T1000 (cell line): ENCODE measurements at places on chromosomes 12 and 14.

- no peak for DNase-seq
These were observed 20.3 kb upstream of the FOXG1 start for GRCh38 chr14:28746247-28746646.

GRCh38 chr12:66739266-66739665 lies 60.4 kb upstream of the GRIP1 start:
- DNase-seq: no peak

DNA sequence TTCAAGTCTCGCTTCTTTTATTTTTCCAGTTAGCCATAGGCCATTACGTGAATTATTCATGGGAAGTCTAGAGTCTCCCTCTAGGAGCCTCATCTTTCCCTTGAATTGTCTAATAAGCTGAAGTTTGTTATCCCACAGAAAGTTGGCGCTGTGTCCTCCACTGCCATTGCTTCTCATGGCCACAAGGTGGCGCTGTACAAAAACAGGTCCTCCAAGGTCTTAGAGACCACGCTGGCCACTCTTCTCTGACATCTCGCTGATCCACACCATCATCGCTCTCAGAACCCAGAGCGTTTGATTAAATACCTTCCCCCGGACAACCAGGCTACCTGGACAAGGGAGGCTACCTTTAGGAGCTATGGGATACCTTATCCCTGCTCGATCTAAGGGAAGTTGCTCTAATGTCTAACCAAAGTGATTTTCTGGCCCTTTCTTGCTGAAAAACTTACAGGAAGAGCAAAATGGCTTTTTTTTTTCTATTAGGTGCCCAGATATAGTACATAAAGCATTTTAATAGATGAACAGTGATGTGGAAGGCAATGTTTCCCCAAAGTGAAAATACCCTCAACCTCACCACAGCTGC lies 110.0 kb downstream of the CCDC60 start:
- peak; percentile 3 for DNase-seq

DNA sequence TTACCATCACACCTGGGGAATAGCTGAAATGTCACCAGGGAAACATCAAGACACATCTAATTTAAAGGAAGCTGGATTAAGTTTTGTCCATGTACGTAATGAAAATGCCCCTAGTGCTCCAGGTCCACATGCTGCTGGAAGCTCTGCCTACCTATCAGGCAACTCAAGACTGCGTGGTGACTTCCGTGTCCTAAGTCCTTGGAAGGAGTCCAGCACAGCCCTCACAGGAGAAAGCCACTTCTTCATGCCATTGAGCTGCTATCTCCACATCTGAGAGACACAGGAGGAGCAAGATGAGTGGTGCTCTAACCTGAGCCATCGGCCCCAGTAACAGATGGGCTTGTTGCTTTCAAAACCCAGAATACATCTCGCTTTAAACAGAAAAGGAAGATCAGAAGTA lies 316.4 kb downstream of the DPF3 start:
- DNase-seq: no peak

DNA sequence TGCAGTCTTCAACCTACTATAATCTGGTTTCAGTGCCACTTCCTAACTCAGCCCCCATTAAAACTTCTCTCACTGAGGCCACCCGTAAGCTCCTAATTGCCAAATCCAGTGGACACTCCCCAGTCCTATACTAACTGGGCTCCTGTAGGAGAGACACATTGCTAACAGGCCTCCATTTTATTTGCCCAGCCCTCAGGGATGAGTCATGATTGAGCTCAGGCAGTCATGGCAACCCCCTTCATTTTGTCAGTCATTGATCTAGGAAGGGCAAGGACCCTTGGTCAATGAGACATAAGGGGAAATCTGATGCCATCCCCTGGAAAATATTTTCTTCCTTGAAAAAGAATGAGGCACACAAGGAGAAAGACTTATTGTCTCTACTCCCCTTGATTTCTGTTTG lies 70.1 kb upstream of the HIF1A start:
- no peak for DNase-seq

DNA sequence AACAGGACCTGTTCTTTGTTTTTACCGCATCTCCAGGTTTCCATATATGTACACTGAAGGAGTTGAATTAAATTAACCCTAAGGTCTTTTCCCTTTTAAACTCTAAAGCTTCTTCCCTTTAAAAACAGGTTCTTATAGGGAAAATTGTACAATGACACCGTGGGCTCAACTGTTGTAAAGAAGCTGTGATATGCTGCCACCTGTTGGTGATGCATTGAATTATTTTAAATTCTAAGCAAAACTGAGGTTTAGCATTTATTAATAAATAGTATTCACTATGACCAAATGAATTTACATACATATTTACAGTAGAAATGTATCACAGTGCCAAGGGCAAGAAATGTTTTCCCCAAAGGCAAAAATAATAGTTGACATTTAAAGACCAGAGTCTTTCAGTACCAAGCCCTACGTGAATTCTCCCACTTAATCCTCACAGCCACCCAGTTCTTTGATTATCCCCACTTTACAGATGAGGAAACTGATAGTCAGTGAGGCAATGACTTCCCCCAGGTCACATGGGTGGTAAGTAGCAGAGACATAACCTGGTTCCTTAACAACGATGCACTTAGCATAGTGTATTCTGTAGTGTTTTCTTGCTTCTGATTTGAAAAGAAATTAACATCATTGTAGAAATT lies 35.7 kb upstream of the TMEM263 start:
- no peak for DNase-seq

GRCh38 chr12:43884683-43885410 lies 49.0 kb downstream of the TMEM117 start:
- DNase-seq: no peak

GRCh38 chr12:89151536-89151935 lies 200.8 kb downstream of the DUSP6 start:
- no peak for DNase-seq

GRCh38 chr14:51019089-51019488 lies 74.8 kb upstream of the PYGL start:
- no peak for DNase-seq

GRCh38 chr14:103898711-103899110 lies 29.5 kb upstream of the TDRD9 start:
- no peak for DNase-seq

GRCh38 chr14:65256714-65257113 lies 154.4 kb upstream of the MAX start:
- no peak for DNase-seq

GRCh38 chr14:57189070-57189469 lies 79.6 kb downstream of the EXOC5 start:
- DNase-seq: no peak

DNA sequence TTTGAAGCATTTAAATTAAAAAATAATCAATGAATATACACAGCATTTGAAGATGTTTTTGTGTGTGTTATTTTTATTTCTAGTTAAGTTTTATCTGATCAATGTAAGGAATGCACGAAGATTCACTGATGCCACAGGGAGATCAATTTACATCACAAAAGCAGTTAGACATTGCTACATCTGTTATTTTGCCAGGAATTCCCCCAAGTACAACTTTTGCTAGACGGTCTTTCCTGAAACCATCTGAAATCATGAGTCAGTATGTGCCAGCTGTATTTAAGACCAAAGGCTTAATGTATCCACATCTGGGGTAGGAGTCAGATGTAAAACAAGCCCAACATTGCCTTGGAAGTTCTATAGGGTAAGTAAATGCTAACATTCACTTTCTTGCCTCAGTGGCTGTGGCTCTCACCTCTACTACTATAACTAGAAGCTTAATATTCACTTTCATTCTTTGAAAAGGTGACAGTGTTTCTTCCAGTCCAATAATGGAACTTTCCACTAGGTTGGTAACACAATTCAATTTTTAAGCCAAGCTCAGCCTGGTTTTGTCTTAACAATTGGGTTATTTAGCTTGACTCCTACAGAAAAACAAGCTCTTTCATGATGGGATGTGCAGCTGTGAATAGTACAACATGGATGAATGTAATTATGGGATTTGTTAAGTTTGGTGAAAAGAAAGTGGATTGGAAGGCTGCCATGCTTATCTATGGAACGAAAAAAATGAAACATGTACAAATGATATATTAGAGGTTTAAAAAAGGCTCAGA lies 385.4 kb upstream of the TMEM132C start:
- DNase-seq: no peak

DNA sequence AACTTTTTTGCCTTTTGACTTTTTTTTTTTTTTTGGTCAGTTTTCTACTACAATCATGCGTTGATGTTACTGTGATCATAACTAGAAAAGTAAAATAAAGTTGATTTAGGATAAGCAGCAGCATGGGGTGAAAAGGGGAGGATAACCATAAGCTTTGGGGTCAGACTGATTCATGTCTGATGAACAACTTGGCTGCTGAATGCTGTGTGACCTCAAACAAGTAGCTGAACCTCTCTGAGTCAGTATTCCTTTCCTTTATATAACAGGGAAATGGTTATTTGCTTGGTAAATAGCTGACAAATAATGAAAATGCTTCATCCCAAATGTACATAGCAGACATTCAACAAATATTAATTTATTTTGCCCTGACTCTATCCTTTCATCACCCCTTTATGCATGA lies 413.0 kb downstream of the VRK1 start:
- no peak for DNase-seq

DNA sequence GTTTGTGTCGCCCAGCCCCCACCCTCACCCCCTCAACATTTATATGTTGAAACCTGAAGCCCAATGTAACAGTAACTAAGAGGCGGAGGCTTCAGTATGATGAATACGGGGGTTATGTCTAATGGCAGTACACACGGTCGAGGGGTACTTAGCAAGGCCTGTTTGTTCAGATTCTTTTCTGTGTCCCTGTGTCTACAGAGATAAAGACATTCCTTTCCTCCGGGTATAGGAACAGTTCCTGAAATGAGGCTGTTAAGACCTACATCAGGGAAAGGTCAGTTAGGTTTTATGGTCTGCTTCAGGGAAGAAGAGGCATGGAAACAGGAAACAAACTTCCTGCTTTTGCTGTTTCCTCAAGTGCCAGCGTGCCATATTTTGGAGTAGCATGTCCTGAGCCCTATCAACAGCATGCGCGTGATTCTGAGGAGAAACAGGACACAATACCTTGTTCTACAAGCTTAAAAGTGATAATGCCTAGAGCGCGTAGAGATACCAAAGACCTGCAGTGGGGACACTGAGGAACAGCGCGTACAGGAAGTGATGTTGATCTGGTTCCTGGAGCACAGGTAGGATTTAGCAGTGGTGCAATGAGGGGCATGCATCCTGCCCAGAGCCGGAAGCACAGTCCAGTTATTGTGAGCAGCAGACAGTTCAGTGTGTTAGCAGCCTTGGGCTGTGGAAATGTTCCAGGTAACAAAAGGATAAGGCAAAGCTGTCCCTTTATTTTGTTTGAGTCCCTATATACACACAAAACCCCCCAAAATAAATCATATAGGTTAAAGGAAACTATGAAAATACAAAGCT lies 47.2 kb downstream of the FGD4 start:
- no peak for DNase-seq

GRCh38 chr12:90129366-90130030 lies 420.9 kb upstream of the ATP2B1 start:
- no peak for DNase-seq

DNA sequence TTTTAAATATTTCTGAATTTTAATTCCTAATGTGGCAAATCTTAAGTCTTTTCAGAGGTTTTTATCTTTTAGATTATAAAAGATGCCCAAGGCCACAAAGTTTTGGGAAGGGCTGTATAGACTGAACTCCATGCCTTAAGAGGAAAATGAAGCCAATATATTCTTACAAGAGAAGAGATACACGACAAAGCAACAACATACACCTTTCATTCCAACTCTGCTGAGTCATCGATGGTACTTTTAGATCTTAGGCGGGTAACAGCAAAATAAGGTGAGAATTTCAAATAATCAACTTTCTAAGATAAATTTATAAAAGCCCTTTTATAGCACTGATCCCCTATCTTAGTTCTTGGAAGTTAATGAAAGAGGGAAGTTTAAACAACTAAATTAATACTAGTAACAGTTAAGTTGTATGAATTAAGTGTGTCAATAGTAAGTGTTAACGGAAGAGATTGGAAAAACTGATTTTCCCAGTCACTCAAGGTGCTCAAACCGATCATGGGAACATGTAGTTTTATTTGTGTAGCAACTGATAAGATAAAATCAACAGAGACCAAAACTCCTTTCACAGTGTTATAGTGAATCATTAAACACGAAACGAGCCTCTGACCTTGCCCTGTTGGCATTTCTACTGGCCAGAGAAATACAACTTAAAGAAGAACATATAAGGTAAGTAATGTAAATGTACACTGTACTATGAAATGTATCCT lies 18.8 kb upstream of the PIK3C2G start:
- DNase-seq: no peak

DNA sequence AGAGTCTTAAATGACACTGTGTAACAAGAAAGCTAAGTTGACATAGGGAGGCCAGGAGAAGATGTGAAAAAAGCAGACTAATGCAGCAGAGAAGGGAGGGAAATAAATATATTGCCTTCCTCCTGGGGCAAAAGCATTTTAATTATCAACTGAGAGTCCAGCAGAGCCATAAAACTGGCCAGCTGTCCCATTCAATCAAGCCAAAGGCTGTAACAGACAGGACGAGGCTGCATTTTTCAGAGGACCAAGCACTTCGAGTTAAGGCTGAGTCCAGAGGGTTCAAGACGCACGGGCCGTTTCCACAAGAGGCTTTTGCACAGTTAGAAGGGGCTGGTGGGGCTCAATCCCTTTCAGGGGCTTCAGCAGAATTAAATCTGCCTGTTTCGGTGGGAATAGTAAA lies 20.4 kb downstream of the MAP3K9 start:
- DNase-seq: no peak

DNA sequence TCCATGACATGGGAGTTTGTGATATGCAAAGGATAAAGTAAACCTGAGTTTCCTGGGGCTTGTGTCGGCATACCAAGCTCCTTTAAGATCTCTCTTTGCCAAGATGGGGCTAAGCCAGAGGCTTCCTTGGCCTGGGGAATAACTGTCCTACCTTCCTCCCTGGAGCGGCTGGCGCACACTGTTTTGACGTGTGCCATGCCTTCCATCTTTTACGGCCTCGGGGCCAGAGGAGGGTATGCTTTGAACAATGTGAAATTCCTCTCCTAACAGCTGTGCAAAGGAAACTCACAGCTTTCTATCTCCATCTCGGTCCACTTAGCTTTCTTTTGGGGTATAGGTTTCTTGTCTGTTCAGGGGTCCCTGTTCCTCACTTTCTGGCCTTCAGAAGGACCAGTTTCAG lies 55.2 kb downstream of the NTF3 start:
- DNase-seq: no peak

DNA sequence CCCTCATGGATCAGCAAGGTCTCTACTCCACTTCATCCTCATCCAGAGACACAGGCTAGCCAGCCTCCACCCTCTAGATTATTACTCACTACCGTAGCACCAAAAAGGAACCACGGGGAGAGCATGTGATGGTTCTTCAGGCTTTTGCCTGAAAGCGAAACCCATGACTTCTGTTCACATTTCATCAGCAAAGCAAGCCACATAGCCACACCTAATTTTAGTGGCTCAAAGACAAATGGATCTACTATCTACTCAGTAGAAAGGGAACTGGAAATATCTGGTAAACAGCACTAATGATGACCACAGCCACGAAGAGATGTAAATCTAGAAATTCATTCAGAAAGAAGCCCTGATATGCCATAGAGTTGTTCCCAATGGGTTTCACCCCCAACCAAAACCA lies 51.4 kb downstream of the VCPKMT start:
- no peak for DNase-seq
